SW480 (cell line): ENCODE measurements at places on chromosomes 3 and 15.
A peak's percentile ranks its signal among the peaks of the same experiment; 100 is the strongest.

DNA sequence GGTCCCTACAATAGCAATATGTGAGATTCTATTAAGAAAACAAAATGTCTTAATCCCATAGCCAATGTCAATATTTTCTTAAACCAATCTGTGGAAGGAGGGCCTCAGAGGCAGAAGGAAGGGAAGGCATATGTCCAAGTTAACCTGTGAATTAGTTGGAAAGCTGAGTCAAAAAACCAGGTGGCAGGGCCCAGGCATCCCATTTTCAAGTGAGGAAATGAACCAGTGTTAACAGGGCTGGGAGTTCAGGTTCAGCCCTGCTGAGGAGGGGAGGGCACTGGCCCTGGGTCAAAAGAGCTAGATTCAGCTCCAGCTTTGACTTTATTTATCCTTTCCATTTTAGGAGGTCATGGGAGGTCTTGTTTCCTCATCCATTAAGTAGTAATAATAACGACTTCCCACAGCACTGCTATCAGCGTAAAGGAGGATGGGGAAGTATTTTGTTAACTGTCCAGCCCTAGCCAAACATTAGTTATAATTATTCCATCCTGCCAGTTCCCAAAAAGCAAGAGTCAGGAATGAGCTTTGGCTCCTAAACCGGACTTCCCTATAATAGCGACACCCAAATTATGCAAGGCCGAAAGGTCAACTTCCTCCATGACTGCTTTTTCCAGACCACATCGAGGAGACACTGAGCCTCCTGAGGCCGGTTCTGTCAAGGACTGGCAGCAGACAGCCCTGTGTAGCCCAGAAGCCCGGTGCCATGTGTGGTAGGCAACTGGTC is 3.2 kb downstream of the MASP1 start:
- no peak for DNase-seq

GRCh38 chr3:180135101-180135500 is 98.4 kb upstream of the PEX5L start:
- no peak for DNase-seq

DNA sequence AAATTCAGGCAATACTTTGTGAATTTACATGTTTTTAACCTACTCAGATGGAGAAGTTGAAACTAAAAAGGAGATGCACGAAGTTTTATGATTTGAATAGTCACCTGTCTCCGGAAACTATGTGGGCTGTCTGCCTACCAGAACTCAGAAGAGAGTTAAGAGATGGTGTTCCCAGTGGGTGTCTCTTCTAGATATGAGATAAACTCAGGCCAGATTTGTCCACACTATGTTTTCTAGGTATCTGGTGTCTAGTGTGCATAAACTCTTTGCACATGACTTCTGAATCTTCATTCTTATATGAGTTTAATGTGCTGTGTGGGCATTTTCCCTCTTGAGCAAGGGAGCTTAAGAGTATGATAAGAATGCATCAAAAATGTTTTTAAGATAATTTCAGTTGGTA is 222.8 kb downstream of the FOXP1 start:
- no peak for DNase-seq

- no peak for DNase-seq
Measured at GRCh38 chr15:70337277-70338186, 239.8 kb upstream of the TLE3 start.

DNA sequence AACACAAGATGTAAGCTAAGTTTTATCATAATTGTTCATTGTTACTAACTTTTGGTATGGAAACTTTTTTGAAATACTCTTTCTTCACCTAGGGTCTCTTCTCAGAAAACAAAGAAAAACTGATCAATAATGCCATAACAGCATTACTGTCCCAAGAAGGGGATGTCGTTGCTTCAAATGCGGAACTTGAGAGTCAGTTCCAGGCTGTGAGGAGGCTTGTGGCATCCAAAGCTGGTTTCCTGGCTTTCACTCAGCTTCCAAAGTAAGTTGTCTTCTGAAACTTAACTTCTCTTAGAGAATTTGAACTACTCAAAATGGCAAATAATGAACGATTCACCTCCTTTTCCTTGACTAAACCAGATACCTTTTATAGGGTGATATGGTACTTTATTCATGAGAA is 39.3 kb downstream of the DNAJC13 start:
- no peak for DNase-seq

- DNase-seq, result no peak
Measured at GRCh38 chr3:70779296-70779695, 466.9 kb upstream of the MDFIC2 start.

DNA sequence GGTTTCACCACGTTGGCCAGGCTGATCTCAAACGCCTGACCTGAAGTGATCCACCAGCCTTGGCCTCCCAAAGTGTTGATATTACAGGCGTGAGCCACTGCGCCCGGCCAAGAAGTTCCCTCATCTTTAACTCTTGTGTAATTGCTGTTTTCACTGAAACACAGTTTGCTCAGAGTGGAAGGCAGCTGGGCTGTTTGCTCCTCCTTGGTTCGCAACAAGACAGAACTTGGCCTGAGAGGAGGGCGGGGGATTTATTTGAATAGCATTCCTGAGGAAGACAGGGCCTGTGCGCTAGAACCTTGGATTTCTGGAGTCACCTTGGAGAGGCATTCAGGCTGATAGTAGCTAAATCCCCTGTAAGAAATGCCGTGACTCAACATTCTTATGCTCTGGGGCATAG is 226.7 kb upstream of the MCTP2 start:
- DNase-seq, result no peak

- no peak for DNase-seq
Measured at GRCh38 chr3:38687321-38687720, 37.8 kb upstream of the SCN5A start.

GRCh38 chr3:11238060-11238459 is 34.1 kb upstream of the ATG7 start:
- DNase-seq, result peak; percentile 65

DNA sequence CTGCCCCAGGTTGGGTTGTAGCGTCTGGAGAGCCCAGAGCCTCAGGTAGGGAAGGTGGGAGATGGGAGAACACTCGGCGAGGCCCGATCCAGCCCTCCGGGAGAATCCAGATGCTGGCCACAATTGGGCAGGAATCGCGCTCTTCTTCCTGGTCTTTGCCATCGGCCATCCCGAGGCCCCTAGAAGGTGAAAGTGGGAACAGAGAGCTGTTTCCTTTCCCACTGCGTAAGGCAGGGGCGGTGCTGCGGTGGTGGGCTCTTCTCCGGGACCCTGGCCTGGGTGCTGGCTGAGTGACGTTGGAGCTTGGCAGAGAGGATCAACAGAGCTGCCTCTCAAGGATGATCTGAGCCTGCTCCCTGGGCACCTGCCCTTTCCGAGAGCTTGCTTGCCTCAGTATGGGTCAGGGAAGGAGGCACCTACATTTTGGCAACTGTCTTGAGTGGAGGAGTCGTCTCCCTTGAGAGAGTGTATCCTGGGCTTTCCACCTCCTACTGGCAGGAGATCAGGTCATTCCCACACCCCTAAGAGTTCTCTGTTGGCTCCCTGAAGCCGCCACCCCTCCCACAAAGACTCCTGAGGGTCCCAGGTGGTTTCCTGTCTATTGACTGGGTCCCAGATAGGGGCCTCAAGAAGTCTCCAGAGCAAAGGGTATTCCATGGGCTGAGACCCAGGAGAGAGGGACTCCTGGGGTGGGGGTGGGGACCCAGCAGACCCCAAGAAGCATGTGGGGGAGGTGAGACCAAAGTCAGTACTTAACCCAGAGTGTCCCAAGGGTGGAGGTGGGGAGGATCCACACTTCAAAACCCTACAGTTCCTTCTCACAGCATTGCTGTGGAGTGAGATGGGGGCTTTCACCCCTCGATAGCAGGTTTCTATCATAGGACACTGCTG is 1.6 kb downstream of the C15orf39 start:
- no peak for DNase-seq

DNA sequence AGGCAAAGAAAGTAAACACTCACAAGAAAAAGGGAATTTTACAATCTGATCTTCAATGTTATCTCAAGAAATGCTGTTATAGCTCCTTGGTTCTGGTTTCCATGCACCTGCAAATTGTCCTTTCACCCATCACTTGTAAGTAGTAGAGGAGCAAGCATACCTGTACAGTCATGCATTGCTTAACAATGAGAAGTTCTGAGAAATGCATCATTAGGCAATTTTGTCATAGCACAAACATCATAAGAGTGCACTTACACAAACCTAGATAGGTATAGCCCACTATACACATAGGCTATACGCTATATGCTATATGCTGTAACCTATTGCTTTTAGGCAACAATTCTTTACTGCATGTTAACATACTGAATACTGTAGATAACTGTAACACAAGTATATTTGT is 672.3 kb downstream of the FHIT start:
- DNase-seq, result no peak

DNA sequence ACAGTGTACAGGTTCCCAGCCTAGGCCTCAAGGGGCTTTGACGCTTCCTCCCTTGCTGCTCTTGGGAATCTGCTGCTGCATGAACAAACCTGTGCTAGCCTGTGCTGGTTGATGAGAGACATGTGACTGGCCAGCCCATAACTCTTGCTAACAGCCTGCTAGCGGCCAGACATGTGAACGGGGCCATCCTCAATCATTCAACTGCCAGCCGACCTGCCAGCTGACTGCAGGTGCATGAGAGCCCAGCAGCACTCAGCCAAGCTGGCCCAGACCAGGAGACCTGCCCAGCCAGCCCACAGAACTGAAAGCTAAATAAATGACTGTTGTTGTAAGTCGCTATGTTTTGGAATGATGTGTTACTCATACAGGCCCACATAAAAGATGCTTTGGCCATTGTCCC is 82.4 kb upstream of the DLG1 start:
- no peak for DNase-seq

- DNase-seq, result no peak
Measured at GRCh38 chr15:39472621-39473297, 108.1 kb upstream of the THBS1 start.

DNA sequence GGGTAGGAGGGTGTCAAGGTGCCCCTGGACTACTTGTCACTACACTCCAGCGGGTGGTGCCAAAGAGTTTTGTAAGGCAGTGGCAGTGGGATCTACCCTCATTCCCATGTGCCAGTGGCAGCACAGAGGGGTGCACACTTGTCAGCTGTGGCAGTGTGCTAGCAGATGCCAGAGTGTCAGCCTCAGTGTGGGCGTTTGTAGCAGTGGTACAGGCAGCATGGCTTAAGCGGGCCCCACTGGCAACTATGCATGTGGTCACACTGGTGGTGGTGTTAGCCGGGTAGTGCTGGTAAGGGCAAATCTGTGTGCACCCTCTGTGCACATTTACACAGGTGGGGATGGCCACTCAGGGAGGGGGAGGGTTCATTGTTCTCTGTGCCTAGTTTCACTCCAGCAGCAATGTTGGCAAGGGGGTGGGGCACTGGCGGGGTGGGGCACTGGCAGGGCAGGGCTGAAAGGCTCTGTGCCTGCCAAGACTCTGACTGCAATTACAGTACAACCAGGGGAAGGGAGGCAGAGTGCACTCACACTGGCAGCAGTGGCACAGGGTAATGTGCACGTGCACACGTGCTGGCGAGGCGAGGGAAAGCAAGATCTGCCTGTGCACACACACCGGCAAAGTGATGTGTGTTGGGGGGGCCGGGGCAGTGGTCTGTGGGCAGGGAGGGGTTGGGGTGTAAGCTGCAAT is 31.8 kb downstream of the MYO9A start:
- no peak for DNase-seq

DNA sequence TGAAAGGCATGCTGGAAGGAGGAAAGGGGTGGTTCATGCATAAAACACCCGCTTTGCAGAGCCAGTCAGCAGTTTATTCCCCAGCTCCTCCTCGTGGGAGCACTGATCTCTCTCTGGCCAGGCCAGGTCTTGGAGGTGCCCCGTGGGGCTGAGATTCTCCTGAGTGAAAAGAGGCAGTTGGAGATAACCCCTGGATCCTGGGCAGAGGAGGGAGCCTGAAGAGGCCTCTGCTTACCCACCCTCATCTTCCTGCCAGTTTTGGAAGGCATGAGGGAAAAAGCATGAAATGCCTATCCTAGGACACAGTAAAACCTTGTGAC is 108.3 kb downstream of the SEMA5B start:
- DNase-seq, result no peak

GRCh38 chr3:159840703-159841299 is 147.8 kb upstream of the IL12A start:
- DNase-seq, result no peak

- DNase-seq, result no peak
Measured at GRCh38 chr15:55750706-55751105, 7.8 kb upstream of the PRTG start.

DNA sequence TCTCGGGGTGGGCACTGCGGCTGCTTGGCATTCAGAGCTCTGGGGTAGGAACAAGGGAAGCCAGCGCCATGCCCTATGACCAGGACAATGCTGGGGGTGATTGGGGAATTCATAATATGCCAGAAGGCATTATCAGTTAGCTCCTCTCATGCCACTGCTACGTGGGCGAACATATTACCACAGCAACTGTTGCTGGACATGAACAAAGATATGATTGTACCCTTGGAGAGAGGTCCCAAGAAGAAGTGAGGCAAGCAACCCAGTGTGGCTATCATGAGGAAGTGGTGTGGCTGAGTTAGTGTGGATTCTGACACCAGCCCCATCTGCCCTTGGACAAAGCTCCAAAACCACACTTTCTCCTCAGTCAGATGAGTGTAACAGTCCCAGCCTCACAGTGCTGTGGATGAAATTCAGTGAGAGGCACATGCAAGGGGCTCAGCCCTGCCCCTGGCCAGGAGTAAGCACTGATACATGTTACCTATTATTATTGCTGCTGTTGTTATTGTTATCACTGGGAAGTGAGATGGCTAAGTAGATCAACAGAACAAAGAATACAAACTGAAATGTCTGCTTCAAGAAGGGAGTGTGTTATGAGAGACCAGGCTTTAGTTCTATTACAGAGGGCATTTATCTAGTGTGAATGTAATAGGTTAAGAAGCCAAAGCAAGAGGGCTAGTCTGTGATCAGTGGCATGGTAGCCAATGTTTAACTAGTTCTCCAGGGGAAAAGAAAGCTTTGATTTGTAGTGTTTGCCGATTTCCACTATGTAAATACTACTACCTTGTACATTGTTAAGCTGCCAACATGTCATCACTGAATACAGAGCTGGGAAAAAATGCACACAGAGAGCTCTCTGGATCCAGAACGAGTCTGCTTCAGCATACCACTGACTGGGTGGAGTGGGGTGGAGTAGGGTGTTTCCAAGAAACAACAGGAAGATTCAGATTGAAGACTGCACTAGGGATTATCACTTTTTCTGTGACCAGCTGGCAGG is 222.3 kb upstream of the EIF1B start:
- DNase-seq, result no peak

- no peak for DNase-seq
Measured at GRCh38 chr15:77817434-77817833, 184.7 kb upstream of the LINGO1 start.

GRCh38 chr3:127124120-127124519 is 68.8 kb upstream of the PRR23E start:
- DNase-seq, result peak; percentile 39

GRCh38 chr3:53624061-53624857 is 129.8 kb downstream of the CACNA1D start:
- DNase-seq, result no peak

DNA sequence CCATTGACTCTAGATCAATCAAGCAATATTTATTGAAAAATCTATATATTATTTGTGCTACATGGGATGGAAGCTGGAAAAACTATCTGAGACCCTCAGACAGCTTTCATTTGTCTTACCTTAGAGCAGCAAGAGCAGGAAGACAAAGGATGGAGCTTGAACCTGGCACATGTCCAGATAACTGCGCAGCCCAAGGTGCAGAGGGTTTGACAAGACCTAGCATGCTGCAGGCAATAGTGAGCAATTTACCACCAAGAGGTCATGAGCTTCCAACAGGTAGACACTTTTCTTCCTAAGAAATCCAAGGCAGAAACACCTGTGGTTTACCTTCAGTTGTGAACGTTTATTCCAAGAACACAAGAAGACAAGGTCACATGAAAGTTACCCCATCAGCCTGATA is 214.7 kb upstream of the NECTIN3 start:
- DNase-seq, result no peak
